Astrocyte of the hippocampus (primary cell): ENCODE measurements at places on chromosomes 7 and 10.

DNA sequence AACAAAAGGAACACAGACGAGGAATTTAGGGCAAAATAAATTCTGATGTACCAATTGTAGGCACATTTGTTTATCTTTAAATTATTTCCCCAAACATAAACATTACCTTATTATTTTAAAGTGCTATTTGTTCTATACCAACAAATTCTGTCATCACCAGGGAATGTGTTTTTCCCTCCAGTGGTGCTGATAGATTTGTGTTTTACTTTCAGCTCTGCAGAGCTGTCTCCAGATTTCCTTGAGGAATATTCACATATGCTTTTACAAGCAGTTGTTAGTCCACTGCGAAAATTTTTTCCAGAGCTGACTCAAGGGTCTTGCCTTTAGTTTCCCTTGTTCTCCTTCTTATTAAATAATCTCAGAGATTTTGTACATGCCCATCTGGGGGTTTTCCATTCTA is 362.8 kb downstream of the PHF14 start:
- DNase-seq, result no peak

GRCh38 chr10:90818736-90819135 is 39.1 kb downstream of the HTR7 start:
- DNase-seq, result no peak

GRCh38 chr7:55156919-55157763 is 138.3 kb downstream of the EGFR start:
- DNase-seq, result no peak

DNA sequence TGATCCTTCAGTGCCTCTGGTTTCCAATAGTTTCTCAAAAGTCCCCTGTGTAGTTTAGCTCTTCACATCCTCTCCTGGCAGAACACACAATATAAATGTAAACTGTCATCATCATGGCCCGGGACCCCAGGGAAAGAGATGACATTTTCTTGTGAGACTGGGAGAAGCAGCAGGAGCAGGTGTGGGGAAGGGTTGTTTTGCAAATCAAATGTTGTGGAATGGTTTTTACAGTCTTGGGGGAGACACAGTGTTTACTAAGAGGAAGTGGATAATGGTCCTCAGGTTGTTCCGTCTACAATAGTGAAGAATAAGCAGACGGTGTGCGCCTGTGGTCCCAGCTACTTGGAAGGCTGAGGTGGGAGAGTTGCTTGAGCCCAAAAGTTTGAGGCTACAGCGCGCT is 159.1 kb downstream of the SEC23IP start:
- DNase-seq, result no peak
